Stimulated activated CD8-positive, alpha-beta memory T cell treated with anti-CD3 and anti-CD28 coated beads, Interleukin-7, amount 100 ng/mL, for 24 hours (primary cell): ENCODE measurements at places on chromosomes 11 and 22.

GRCh38 chr11:31387379-31387778, 17.7 kb downstream of the DNAJC24 start:
- DNase-seq, result no peak

- no peak for DNase-seq
Observed at GRCh38 chr22:37148742-37149665, 712 bp downstream of the IL2RB start.

DNA sequence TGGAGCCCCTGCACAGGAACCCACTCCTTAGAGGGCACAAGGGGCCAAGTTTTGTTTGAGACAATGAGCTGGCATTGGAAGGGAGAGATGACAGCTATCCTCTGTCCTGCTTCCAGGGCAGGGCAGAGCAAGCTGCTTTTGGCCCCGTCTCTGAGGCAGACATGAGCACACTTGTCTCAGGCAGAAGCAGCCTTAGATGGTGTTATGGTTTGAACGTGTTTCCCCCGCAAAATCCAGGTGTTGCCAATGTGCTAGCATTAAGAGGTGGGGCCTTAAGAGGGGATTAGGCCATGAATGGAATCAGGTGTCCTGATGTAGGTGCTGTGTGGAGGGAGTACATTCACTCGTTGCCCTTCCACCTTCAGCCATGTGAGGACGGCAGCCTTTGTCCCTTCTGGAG, 2.5 kb downstream of the TP53AIP1 start:
- no peak for DNase-seq

GRCh38 chr11:66868726-66869566, 12.1 kb downstream of the LRFN4 start:
- peak; percentile 58 for DNase-seq

DNA sequence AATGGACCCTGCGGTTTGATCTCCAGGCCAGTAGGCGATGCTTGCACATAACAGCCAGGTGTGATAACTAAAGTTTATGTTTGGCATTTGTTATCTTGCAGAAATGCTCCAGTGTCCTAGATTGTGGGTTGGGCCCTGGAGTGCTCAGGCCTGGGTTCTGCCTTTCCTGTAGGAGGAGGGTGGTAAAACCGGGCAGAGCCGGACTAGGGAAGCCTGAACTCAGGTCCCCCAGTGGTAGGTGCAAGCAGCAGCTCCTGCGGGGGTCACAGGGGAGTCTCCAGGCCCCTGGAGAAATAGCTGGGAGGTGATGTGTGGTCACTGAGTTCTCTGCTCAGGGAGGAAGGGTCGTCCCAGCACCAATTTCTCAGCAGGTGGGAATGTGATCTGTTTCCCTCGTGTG, 538.3 kb upstream of the ANO3 start:
- no peak for DNase-seq

GRCh38 chr22:31230155-31230870, 18.2 kb downstream of the LIMK2 start:
- no peak for DNase-seq

- DNase-seq, result no peak
Observed at GRCh38 chr11:18853086-18853720, 61.6 kb upstream of the PTPN5 start.

GRCh38 chr11:43989162-43989981, 46.9 kb downstream of the C11orf96 start:
- DNase-seq, result no peak

- no peak for DNase-seq
Observed at GRCh38 chr22:38177044-38177443, 4.6 kb downstream of the PLA2G6 start.

DNA sequence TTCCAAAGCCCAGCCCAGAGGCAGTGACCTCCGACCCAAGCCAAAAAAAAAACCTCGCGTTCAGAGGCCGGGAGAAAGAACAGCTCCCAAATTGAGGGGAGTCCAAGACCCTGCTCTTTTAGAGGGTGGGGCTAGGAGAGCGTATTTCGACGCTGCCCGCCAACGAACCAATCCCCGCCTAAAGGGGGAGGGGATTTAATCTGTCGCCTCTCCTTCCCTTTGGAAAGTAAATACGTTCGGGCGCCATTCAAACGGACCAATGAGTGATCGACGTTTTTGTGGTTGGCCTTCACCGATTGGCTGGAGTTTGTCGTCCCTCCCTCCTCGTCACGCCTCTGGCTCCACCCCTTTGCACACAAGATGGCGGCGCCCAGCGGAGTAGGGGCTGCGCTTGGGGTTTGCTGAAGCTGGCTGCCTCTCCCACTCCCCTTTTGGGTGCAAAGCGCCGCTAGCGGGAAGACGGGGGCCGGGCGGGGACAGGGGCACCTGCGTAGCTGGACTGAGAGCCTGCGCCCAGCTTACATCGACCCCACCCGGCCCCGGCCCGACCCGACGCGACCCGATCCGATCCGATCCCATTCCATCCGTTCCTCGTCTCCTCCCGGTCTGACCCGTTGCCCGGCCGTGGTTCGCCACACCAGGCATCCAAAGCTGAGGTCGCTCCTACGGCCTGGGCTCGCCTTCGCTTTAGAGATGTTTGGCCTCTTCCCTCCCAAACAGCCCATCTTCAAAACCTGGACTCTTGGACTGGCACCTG, at the start of gene RNF26:
Gene RNF26 (plus strand): TSS at position 354 of the 757 bp plus-strand sequence. CDS start 596 bp downstream, outside the sequence.
- DNase-seq, result peak; percentile 86

DNA sequence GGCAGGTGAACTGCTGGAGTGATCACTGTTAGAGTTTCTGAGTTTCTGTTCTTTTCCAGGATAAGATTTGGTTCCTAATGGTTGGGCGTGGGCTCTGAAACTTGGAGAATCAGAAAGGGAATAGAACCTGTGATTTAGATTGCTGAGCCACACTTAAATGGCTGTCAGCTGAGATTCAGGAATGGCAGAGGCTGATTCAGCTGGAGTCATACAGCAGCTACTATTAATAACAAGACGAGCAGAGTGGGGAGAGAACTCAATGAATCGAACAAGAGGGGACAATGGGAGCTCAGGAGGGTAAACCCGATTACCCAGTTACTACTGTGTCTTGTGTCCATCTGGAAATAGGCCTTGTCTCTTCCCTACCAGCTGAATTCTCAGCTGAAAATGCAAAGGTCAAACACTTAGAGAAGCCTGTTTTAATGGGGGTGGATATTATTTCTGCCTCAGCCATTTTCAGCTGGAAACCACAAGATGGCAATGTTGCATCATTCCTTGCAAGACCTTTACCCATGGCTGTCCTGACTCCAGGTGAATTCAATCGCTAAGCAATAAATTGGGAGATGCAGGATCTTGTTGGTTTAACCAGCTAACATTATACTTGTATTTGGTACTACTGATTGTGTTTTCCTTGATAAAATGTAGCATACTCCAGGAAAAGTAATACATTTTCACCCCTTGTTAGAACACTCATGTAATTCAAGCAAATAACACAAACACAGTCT, 104.5 kb upstream of the RAG2 start:
- DNase-seq, result no peak

GRCh38 chr11:115958089-115959000, 454.1 kb upstream of the CADM1 start:
- DNase-seq, result no peak

DNA sequence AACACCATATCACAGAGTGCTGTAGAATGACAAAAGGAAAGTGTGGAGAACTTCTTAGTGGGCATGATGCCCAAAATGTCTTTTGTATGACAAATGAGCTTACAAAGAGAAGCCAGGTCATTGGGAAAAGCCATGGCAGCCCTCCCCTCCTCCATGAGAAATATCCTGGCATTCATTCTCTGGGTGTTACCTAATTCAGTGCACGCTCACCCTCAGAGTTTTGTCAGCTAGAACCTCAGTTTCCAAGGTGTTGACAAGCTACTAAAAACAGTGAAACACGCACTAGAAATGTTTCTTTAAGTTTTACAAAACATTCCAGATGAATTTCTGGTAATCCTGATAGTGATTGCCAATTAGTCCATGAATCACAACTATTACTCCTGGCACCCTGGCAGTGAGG, 105.4 kb upstream of the FSHB start:
- DNase-seq, result no peak

GRCh38 chr11:134660416-134660815, 248.4 kb upstream of the B3GAT1 start:
- DNase-seq, result no peak

GRCh38 chr11:34732831-34733230, 111.9 kb downstream of the EHF start:
- no peak for DNase-seq

DNA sequence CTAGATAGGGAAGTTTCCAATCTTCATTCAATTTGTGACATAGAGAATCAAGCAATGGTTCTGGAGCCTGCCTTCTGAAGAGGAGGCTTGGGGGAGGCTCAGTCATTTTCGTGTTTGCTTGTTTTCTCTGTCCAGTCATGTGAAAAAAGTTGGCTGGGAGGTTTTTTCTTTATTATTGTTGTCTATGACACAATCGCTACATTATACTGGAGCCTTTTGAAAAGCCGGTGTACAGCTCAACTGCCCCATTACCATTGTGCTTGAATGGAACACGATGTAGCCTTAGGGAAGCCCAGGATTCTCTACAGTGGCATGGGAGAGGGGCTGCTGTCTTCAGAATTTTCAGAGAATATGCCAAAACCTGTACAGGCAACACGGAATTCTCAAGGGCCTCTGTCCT, 57.9 kb upstream of the NCAM1 start:
- no peak for DNase-seq

DNA sequence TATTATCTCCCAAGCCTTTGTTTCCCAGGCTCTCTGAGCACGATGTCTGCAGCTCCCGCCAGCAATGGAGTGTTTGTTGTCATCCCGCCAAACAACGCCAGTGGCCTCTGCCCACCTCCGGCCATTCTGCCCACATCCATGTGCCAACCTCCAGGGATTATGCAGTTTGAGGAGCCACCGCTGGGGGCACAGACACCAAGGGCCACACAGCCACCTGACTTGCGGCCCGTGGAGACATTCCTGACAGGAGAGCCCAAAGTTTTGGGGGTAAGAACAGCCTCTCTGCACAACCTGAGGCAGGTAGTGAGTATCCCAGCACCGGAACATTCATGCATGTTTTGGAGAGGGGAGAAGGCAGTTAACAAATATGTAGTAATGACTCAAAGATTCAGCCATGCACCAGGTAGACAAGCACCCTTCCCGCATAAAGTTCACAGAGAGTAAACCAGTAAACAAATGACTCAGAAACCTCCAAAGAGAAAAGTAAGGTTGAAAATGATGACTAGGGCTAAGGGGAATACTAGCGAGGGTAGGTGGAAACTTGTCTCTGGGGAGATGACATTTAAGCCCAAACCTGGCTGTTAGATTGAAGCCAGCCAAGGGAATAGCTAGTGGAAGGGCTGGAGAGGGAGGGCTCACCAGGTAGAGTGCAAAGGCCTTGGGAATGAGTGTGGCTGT, 7.2 kb downstream of the MS4A15 start:
- no peak for DNase-seq

DNA sequence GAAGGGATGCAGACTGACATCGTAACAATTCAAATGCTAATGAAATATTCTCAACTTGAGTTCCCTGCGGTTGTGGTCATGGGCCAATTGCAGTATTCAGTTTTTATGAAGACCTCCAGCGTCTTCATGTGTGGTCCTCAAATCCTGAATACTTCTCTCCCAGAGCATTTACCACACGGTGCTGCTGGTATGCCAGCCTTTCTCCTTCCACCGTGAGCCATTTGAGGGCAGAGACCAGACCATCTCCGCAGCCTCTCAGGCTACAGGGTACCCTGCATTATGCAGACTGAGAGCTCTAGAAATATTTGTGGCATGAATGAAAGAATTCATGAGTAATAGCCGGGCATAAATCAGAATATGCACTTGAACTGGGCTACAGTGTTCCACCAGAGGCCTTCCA, 289.7 kb downstream of the ST3GAL4 start:
- no peak for DNase-seq

DNA sequence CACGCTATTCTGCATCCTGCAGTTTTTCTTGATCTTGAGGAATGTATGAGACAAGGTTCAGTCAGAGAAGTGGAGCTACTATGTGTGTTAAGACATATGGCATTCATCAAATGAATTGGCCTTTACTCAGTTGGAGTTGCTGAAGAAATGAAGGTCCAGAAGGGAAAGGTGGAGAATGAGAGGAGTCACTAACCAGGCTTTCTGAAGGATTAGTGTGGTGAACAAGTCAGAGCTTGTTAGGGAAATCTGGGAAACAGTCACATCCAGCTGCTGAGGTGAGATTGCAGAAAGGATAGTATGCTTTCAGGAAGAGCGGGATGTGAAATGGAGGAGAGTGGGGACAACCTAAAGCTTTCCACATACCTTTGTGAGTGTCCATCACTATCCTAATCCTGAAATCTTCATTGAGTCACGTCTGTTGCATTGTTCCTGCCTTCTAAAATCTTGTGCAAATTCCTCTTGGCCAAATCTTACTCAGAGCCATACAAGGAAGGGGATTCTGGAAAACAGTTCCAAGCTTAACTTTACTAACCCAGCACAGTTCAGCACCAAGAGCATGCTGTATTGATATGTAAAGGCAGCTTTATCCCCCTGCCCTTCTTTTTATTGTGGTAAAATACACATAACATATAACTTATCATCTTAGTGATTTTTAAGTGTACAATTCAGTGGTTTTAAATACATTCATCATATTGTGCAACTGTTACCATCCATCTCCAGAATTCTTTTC, 11.4 kb upstream of the PITPNB start:
- no peak for DNase-seq
